ENCODE measurements at places on chromosomes 3 and 15. TPM values are rescaled to one million over a fixed set of nuclear protein-coding genes. Genes with fewer than 3 reads are reported as not detected.

GRCh38 chr15:37682304-37682703, 252.1 kb upstream of the TMCO5A start:
- no peak overlapping the region for H3K27ac ChIP-seq
- no peak overlapping the region for H3K4me3 ChIP-seq
- H3K4me1 ChIP-seq = no peaks in the 10 kb centered on the region
- no peaks in the 10 kb centered on the region for H3K36me3 ChIP-seq

Gene FANCD2OS
- total RNA-seq = not detected

- H3K4me3 ChIP-seq = no peak overlapping the region
- no peak for DNase-seq
- H3K36me3 ChIP-seq = no peaks in the 10 kb centered on the region
- no peaks in the 10 kb centered on the region for H3K4me1 ChIP-seq
- no peaks in the 10 kb centered on the region for H3K27me3 ChIP-seq
- no peak overlapping the region for H3K27ac ChIP-seq
These were observed 36.7 kb upstream of the MRPS22 start for GRCh38 chr3:139307072-139307491.

- no peaks in the 10 kb centered on the region for H3K36me3 ChIP-seq
- H3K27ac ChIP-seq = no peak overlapping the region
- DNase-seq = no peak
- no peaks in the 10 kb centered on the region for H3K4me1 ChIP-seq
- H3K27me3 ChIP-seq = no peaks in the 10 kb centered on the region
These were observed 64.3 kb downstream of the OSTN start for GRCh38 chr3:191263365-191263764.

DNA sequence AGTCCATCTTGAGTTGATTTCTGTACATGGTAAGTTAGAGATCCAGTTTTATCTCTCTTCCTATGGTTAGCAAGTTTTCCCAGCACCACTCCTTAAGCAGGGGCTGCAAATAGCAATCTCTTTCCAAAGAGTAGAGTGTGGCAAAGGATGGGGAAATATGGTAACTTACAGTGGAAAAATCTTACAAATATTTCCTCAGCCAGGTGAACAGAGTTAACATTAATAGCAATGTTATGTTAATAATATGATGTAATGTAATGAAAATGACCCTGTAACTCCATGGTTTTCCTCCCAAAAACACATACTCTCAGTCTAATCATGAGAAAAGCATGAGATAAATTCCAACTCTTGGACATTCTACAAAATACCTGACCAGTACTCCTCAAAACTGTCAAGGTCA, 30.4 kb downstream of the FSIP1 start:
- no peak for DNase-seq
- H3K36me3 ChIP-seq = no peaks in the 10 kb centered on the region
- no peak overlapping the region for H3K27ac ChIP-seq
- no peak overlapping the region for H3K4me3 ChIP-seq

Gene SPINT1
- 0.54 TPM for total RNA-seq

GRCh38 chr3:44023961-44024593, 217.6 kb upstream of the TOPAZ1 start:
- H3K36me3 ChIP-seq = no peaks in the 10 kb centered on the region
- H3K4me1 ChIP-seq = no peaks in the 10 kb centered on the region
- no peak overlapping the region for H3K4me3 ChIP-seq
- no peak for DNase-seq
- no peak overlapping the region for H3K27ac ChIP-seq

DNA sequence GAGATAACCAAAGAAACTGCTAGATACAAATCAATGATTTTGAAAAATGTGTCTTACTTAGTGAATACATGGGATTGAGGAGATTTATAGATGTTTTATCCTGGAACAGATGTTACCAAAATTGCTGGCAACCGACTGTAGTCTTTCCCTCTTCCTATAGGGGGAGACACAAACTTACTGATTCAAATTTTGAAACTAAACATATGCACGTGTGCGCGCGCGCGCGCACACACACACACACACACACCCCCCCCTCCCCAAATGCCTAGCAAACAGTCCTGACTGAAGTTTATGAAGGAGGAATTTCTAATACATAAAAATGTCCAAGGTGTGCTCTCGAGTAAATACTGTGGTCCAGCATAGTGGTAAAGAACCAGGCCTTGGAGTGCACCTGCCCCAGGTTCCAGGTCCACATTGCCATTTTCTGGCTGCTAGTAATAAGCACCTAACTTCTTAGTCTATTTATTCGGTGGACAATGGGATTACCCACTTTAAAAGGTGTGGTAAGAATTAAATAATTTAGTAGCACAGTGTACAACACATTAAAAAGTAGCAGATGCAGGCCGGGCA, 18.5 kb upstream of the C3orf62 start:
- peaks cover 16% of the 10 kb centered on the region for H3K36me3 ChIP-seq
- DNase-seq = no peak
- H3K4me1 ChIP-seq = peaks cover 34% of the 10 kb centered on the region
- no peaks in the 10 kb centered on the region for H3K27me3 ChIP-seq

GRCh38 chr3:108779496-108779895, 22.3 kb upstream of the RETNLB start:
- no peaks in the 10 kb centered on the region for H3K27me3 ChIP-seq
- H3K4me3 ChIP-seq = no peak overlapping the region
- H3K36me3 ChIP-seq = no peaks in the 10 kb centered on the region
- no peak for DNase-seq

- no peak overlapping the region for H3K27ac ChIP-seq
- H3K4me3 ChIP-seq = no peak overlapping the region
- no peaks in the 10 kb centered on the region for H3K36me3 ChIP-seq
These were observed 222.3 kb upstream of the LYSMD4 start for GRCh38 chr15:99955532-99955931.

GRCh38 chr3:132964266-132964665, 73.9 kb upstream of the TMEM108 start:
- H3K36me3 ChIP-seq = no peaks in the 10 kb centered on the region
- DNase-seq = no peak
- H3K27me3 ChIP-seq = no peaks in the 10 kb centered on the region
- H3K4me1 ChIP-seq = no peaks in the 10 kb centered on the region
- H3K27ac ChIP-seq = no peak overlapping the region

- no peak for DNase-seq
- no peaks in the 10 kb centered on the region for H3K27me3 ChIP-seq
- no peak overlapping the region for H3K27ac ChIP-seq
These were observed 30.6 kb downstream of the ACAD9 start for GRCh38 chr3:128910006-128910405.

DNA sequence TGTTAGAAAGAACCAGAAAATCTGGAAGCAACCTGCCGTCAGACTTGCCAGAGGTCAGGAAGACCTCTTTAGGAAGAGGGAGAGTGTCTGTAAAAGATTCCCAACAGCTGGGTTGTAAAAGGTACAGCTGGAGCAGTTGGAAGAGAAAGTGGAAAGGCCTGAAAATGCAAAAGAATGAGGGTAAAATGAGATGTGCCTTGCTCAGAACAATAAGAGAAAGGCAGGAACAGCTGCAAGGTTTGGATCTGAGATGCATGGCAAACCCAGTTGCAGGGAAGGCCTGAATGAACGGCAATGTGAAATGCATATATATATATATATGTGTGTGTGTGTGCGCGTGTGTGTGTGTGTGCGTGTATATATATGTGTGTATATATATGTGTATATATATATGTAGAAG, 88.1 kb downstream of the ZIC1 start:
- no peak overlapping the region for H3K27ac ChIP-seq
- H3K27me3 ChIP-seq = no peaks in the 10 kb centered on the region
- no peak for DNase-seq
- H3K4me1 ChIP-seq = no peaks in the 10 kb centered on the region

Gene APBA2
- 0.36 TPM for total RNA-seq

DNA sequence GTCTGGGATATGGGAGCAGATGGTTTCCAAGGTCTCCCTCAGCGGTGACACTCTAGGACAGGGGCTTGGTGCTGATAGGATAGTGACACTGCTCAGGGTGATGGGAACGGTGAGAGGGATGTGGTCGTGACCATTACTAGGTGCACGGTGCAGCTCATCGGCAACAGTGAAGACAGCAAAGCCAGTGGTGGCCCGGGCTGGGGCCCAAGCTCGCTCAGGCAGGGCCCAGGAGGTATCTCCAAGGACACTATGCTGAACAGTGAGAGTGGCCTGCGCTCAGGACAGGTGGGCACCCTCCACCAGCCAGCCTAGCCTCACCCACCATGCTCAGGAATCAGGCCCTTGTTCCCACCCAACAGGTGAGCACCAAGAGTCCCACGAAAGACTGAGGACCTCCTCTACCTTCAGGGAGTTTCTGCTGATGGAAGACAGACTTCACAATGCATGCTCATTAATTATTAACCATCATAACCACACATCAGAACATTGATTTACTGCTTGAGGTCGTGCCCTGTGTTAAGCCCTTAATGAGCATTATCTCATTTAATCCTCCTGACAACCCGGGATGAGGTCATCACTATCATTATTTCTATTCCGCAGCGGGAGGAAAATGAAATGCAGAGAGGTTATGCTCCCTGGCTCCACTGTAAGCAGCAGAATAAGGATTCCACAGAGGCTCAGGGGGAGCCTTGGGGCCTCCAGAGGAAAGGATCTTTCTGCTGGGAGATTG, 269.4 kb downstream of the UACA start:
- no peak overlapping the region for H3K27ac ChIP-seq
- H3K27me3 ChIP-seq = no peaks in the 10 kb centered on the region
- H3K4me1 ChIP-seq = no peaks in the 10 kb centered on the region
- H3K36me3 ChIP-seq = no peaks in the 10 kb centered on the region
- no peak overlapping the region for H3K4me3 ChIP-seq

GRCh38 chr3:124520970-124521369, 209.3 kb upstream of the UMPS start:
- DNase-seq = no peak
- peaks cover 3% of the 10 kb centered on the region for H3K36me3 ChIP-seq

- no peak overlapping the region for H3K4me3 ChIP-seq
- no peaks in the 10 kb centered on the region for H3K4me1 ChIP-seq
- DNase-seq = no peak
- no peak overlapping the region for H3K27ac ChIP-seq
- no peaks in the 10 kb centered on the region for H3K36me3 ChIP-seq
These were observed 104.1 kb upstream of the TNFAIP8L3 start for GRCh38 chr15:51198701-51199232.

GRCh38 chr15:75517233-75517632, 61.9 kb downstream of the PTPN9 start:
- peaks cover 6% of the 10 kb centered on the region for H3K36me3 ChIP-seq
- H3K4me3 ChIP-seq = no peak overlapping the region
- no peak overlapping the region for H3K27ac ChIP-seq
- H3K27me3 ChIP-seq = no peaks in the 10 kb centered on the region

Gene TRPM1
- not detected for total RNA-seq

DNA sequence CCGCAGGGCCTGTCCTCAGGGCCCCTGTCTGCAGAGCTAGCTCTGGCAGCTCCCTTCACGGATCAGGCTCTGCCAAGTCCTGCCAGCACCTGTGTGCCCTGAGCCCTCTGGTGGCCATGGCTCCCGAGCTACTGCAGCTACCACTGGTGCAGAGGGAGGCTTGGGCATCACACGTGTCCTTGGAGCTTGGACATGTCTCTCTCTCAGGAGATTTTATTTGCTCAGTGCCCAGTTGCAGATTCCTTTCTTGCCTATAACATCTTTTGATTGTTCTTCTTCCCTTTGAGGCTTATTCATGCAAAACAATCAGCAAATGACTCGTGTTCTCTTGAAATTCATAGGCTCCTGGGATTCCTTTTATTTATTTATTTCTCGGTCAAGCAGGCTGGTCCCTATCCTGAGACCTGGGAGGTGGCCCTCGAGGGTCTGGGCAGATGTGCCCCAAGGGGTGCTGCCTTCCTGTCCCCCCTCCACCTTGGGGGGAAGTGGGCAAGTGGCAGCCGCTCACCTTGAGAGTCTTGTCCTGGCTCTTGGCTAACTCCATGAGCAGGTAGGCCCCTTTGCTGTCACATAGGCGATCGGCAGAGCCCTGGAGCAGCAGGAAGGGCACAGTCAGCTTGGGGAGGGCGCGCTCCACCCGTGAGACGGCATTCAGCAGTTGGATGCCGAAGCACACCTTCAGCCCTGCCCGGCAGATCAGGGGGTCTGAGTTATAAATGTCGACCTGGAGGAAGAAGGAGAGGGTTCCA, 21.9 kb downstream of the ABTB1 start:
- H3K4me3 ChIP-seq = no peak overlapping the region
- H3K4me1 ChIP-seq = peaks cover 36% of the 10 kb centered on the region
- peak overlapping the region; percentile 44 for H3K27ac ChIP-seq
- peak; percentile 70 for DNase-seq
- H3K36me3 ChIP-seq = peaks cover 4% of the 10 kb centered on the region

DNA sequence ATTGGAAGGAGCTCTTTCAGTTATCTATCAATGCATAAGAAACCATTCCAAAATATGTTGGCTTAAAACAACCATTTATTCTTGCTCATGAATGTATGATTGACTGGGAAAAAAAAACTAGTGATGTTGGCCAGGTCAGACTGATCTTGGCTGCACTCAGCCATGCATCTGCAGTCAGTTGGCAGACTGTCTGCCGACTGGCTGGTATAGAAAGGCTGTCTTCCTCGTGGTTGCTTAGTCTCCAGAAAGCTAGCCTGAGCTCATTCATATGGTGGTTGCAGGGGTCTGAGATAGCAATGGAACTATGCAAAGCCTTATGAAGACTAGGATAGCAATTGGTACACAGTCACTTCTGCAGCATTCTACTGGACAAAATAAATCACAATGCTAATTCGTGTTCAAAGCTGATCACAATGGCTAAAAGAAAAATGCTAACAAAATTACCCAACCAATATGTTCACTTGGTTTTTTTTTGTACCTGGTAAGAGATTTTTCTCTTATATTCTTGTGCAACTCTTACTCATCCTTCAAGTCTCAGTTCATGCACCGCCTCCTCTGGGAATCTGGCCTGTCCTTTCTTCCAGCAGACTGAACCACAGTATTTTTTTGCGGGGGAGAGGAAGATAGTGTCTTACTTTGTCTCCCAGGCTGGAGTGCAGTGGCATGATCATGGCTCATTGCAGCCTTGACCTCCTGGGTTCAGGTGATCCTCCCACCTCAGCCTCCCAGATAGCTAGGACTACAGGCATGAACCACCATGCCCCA, 126.8 kb downstream of the KCNAB1 start:
- no peaks in the 10 kb centered on the region for H3K36me3 ChIP-seq
- DNase-seq = no peak
- no peak overlapping the region for H3K4me3 ChIP-seq
- H3K27ac ChIP-seq = no peak overlapping the region
- H3K4me1 ChIP-seq = no peaks in the 10 kb centered on the region
- H3K27me3 ChIP-seq = no peaks in the 10 kb centered on the region

- H3K27me3 ChIP-seq = no peaks in the 10 kb centered on the region
- H3K27ac ChIP-seq = no peak overlapping the region
- no peak overlapping the region for H3K4me3 ChIP-seq
- H3K36me3 ChIP-seq = no peaks in the 10 kb centered on the region
- H3K4me1 ChIP-seq = no peaks in the 10 kb centered on the region
- DNase-seq = no peak
These were observed 67.4 kb downstream of the GTPBP8 start for GRCh38 chr3:113058188-113058587.

Gene LDHAL6B
- not detected for total RNA-seq

Gene SPTSSB
- not detected for total RNA-seq

- no peak overlapping the region for H3K4me3 ChIP-seq
- no peaks in the 10 kb centered on the region for H3K36me3 ChIP-seq
- H3K4me1 ChIP-seq = no peaks in the 10 kb centered on the region
These were observed 126.2 kb upstream of the RASGRP1 start for GRCh38 chr15:38690719-38691332.
